Lung (tissue), 17 donors: ENCODE measurements at places on chromosomes 3 and 15. TPM values are rescaled to one million over a fixed set of nuclear protein-coding genes. Genes with fewer than 3 reads are reported as not detected.
A peak's percentile ranks its signal among the peaks of the same experiment; 100 is the strongest.

MAP2K1 gene
- total RNA-seq, result 27.8 TPM

DNA sequence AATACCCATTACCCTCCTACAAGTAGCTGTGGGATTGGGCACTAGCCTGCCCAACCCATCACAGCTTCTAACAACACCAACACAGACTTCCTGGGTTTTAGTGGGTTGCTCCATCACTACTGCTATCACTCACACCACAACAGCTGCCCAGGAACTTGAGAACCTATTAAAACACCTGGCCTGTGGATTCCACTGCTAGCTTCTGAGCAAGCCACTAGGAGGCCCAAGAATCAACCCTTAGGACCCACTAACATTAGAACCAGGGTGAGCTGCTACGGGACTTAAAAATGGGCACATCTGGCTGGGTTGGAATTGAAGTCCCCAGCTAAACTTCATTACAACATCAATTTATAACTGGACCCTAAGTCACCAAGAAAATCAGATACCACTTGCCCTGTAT lies 113.2 kb upstream of the TP63 start:
- DNase-seq, result no peak

FOXB1 gene
- total RNA-seq, result not detected

DNA sequence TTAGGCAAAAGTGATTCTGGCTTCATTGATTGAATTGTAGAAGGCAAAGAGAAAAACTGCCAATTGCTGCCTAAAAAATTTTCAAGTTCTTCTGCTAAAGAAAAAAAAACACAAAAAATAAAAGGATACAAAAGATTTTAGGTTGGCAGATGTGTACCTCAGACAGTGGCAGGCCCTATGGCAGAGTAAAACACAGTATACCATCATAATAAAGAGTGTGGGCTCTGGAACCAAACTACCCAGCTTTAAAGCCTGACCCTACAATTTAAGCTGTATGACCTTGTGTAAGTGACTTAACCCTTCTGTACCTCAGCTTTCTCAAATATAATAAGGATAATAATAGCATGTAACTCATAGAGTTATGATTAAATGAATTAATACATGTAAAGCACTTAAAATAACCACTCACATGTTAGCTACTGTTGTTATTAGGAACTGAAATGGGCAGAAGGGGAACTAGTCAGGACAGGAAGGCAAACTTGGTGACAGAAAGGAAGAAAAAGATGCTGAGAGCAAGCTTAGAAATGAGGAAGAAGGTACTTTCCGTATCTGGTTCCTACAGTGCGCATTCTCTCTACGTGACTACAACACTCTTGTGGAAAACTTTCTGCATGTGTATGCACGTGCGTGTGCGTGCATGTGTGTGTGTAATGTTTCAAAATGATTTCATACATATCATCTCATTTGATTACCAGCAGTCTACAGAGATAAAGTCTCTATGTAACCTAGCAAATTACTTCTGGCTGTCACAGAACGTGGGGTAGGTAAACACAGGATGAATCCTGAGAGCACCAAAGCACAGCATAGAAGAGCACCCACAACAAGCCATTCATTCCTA lies 13.6 kb upstream of the GATM start:
- no peak for DNase-seq

GRCh38 chr3:38455639-38456430 lies 2.1 kb downstream of the ACVR2B start:
- no peak for DNase-seq

DNA sequence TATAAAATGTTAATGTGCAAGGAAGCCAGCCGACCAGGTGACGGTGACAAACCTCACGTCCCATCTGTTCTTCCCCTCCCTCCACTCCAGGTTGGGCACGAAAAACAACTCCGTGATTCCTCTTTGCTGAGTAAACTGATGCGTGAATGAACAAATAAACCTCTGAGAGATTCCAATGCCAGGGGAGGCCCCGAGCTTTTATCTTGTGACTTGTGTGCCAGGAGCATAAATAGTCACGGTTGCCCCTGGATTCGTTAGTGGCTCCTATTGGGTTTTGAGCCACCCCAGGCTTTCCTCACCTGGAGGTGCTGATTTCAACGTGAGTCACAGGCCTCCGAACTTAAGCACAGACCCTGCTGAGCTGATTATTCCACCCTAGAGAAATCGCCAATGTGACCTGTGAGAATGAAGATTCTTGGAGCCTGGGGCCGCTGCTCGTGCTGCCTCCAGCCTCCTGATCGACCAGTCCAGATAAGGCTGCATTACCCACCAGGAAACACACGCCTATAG lies 119.2 kb downstream of the SHQ1 start:
- no peak for DNase-seq

- no peak for DNase-seq
Measured at GRCh38 chr3:30292192-30292893, 314.1 kb upstream of the TGFBR2 start.

GRCh38 chr15:96457841-96458240 lies 127.3 kb downstream of the NR2F2 start:
- DNase-seq, result no peak

- DNase-seq, result no peak
Measured at GRCh38 chr3:135083179-135083578, 288.1 kb downstream of the EPHB1 start.

SLC7A14 gene
- total RNA-seq, result 0.03 TPM

TMEM87A gene
- total RNA-seq, result 196 TPM

ZNF774 gene
- total RNA-seq, result 4.9 TPM

DNA sequence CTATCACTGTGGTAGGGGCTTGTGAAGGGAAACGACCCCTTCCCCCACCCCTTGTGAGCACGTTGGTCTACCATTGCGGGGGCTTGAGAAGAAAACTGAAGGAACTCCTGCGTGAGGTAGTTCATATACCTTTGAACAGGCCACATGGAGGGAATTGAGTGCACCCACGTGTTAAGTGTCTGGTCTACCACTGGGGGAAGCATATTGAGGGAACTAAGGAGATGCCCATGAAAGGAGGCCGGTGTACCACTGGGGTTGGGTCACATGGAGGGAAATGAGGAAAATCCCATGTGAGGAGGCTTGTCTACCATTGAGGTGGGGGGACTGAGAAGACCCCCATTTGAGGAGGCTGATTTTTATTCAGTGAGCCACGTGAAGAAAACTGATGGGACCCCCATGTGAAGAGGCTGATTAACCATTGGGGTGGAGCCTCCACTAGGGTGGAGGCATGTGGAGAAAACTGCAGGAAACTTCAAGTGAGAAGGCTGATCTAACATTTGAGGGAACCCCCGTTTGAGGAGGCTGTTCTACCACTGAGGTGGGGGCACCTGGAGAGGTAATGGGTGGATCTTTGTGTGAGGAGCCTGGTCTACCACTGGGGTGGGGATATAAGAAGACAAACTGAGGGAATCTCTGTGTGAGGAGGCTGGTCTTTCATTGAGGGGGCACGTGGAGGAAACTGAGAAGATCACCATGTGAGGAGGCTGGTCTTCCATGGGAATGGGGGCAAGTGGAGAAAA lies 163.2 kb downstream of the FBLN2 start:
- no peak for DNase-seq

TIMP4 gene
- 0.48 TPM for total RNA-seq

C2CD4A gene
- total RNA-seq, result 0.67 TPM

GRCh38 chr3:134155446-134155845 lies 95.2 kb downstream of the RYK start:
- DNase-seq, result no peak

- no peak for DNase-seq
Measured at GRCh38 chr3:185754920-185755319, 69.9 kb downstream of the IGF2BP2 start.

- no peak for DNase-seq
Measured at GRCh38 chr3:25902586-25902985, 112.7 kb downstream of the OXSM start.

- DNase-seq, result no peak
Measured at GRCh38 chr3:134622806-134623365, 27.9 kb downstream of the KY start.

GRCh38 chr15:68565726-68566125 lies 13.1 kb upstream of the CORO2B start:
- no peak for DNase-seq

SLC26A6 gene
- total RNA-seq, result 24.5 TPM

NEK11 gene
- 14.7 TPM for total RNA-seq

SLC38A3 gene
- total RNA-seq, result 4.3 TPM

- DNase-seq, result no peak
Measured at GRCh38 chr15:46207341-46207740, 572.5 kb downstream of the SQOR start.

- no peak for DNase-seq
Measured at GRCh38 chr15:26939398-26939797, 31.6 kb upstream of the GABRG3 start.

DNA sequence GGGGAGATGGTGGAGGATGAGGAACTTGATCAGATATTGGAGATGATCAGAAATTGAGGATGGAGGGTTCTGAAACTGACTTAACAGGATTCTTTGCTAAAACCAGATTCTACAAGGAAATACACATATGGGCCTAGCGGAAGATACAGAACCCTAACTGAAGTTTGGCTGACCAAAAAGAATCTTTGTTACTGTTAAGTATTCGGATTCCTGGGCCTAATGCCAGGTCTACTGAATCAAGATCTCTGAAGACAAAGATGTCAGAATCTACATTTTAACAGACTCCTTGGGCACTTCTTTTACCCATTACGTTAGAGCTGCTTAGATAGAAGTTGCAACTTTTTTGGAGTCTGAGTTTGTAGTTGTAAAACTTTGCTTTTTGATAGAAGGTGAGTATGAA lies 137.7 kb downstream of the FNDC3B start:
- DNase-seq, result peak; percentile 57

RARRES1 gene
- 110 TPM for total RNA-seq
